ENCODE measurements at places on chromosomes 3 and 15.
A peak's percentile ranks its signal among the peaks of the same experiment; 100 is the strongest.

DNA sequence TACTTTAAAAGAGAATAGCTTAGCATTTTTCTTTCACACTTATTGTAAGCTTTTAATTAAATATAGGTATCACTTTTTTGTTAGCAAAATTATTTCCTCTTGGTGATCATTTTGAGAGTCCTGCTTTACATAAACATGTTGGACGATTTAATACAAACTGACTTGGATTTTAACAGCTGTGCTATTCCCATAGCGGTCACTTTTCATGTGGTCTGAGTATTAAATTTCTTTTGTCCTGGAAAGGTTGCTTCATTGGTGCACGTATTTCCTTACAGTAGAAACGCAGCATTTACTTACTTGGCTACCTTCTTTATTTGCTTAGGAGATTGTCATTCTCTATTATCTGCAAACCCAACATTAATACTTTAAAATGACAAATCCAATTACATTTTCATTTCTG, 109.4 kb downstream of the ATG7 start:
- DNase-seq, result no peak

- DNase-seq, result no peak
These were observed 12.5 kb upstream of the PLA2G4E start for GRCh38 chr15:42033214-42033873.

DNA sequence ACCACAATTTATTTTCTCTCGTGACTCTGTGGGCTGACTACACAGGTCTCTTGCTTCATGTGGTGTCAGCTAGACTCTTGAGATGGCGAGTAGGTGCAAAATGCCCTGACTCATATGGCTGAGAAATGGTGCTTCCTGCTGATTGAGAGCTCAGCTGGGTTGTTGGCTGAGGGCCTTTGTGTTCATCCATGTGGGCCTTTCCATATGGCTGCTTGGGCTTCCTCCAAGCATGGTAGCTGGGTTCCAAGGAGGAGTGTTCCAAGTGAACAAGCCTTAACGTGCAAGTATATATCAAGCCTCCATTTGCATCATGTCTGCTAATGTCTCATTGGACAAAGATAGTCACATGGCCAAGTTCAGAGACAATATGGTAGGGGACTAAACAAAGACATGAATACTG, 164.0 kb downstream of the PDCD6IP start:
- no peak for DNase-seq

- DNase-seq, result no peak
These were observed 130.8 kb downstream of the DIPK2A start for GRCh38 chr3:144102421-144102820.

DNA sequence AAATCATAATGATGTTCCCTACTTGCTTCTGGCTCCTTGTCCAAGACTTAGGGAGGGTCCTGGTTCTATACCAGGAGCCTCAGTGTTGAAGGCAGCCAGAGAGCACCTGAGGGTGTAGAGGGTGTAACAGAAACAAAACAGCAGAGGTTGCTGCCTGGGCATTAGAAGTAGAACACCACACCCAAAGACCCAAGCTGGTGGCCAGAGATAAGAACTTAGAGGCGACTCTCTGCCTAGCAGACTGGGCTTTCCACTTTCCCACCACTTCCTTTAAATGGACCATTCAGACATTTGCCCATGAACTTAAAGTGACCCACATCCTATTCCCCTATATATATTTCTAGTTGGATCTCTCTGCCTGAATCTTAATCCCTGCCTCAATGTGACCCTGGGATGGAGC, 189.8 kb downstream of the KLF13 start:
- no peak for DNase-seq

DNA sequence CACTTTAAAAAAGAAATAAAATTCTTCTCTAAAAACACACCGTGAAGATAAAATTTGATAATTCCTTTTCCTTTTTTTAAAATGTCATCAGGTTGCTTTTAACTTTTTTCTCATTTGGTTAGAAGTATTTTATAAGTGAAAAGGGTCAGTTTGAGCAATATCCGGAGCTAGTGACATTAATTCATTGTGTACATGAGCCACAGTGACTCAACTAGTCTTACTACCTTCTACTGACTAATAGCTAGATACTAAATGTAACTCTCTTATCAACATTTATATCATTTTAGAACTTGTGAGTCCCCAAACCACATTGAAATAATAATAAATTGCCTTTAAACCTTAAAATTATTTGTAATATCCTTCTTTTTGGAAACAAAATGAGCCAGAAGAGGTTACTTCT, 101.2 kb upstream of the ZBTB20 start:
- DNase-seq, result peak; percentile 64

GRCh38 chr15:101204739-101205535, 46.9 kb downstream of the CHSY1 start:
- DNase-seq, result peak; percentile 39

- peak; percentile 48 for DNase-seq
These were observed 2.8 kb downstream of the FNDC3B start for GRCh38 chr3:172042136-172042662.

- DNase-seq, result peak; percentile 82
These were observed 300.0 kb upstream of the TPM1 start for GRCh38 chr15:62742409-62743171.

DNA sequence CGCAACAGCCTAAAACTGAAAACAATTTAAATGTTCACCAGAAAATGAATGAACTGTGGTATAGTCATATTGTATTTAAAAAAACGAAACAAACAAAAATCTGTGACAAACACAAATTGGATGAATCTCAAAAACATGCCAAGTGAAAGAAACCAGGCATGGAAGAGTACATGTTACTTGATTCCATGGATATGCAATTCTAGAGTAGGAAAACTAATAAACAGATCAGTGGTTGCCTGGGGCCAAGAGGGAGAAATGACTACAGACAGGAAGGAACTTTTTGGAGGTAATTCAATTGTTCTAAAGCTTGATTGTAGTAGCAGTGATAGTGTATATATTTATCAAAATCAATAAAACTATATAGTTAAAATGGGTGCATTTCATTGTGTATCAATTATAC, 16.8 kb downstream of the UBE3A start:
- peak; percentile 5 for DNase-seq

DNA sequence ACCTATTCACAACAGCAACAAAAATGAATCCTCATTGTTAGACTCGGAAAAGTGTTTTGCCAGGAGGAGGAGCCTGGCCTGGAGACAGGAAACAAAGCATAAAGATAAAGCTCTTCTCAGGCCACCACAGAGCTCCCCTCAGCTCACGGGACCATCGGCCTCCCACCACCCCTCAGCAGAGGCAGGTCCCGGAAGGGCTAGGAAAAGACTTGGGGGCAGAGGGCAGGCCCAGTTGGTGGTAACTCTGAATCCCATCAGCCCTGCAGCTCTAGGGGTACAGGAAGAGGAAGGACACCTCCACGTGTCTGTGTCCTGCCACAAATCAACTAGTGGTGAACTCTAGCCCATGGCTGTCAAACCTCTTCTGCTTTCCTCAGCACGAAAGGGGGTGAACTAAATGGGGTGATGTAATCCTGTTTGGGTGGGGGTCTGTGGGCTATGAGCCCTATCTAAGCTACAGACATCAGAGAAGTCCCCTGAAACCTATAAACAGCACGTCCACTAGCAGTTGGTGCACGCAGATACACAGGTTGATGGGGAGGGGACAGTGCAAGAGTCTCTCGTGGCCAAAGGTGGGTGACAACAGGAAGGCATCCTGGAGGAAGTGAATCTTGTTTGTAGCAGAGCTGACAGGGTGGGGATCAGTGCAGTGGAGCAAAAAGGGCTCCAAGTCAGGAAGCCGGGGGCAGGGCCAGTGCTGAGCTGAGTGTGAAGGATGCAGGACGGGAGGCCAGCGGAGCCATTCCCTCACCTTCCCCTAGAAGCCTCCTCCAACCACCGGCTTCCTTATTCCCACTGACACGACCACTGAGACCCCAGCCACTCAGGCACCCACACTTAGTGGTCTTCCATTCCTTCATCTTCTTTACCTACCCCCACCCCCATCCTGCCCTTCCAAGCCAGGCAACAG, 111.1 kb upstream of the HACD2 start:
- DNase-seq, result no peak

GRCh38 chr15:48644827-48645557, 517 bp downstream of the FBN1 start:
- DNase-seq, result no peak
